Mucosa of gallbladder (tissue), 1 donor: ENCODE measurements at places on chromosomes 12 and 14.
A peak's percentile ranks its signal among the peaks of the same experiment; 100 is the strongest.

DNA sequence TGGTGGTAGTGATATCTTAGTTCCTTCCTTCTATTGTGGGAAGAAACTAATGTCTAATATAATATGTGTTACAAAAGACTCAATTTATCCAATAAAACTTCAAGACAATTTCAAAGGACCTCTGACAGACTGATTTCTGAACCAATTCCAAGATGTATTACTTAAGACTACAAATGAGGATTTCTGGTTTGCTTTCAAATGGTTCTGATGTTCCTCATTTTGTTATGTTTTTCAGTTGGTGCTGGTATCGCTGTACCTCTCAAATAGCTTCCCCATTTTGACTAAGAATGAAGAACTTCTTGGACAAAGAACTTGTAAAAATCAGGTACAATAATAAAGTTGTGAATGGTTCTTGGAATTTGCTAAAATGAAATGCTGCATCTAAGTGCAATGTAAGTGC lies 19.4 kb upstream of the MBIP start:
- DNase-seq: no peak

DNA sequence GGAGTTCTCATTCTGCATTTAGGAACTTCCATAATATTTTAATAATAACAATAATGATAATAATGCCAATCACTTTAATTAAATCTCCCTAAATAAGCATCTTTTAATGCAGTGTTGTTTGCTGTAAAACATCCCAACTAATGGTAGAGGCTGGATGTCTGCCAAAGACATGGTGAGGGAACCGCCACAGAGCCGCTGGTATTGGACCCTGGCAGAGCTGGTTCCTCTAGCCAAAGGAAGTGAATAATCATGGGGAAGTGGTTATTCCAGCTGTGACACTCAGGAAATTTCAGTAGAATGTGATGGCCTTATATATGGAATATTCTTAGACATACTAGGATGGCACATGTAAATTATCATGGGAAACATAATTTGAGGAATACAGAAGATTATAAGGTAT lies 483.3 kb downstream of the ZFP36L1 start:
- DNase-seq: peak; percentile 16

DNA sequence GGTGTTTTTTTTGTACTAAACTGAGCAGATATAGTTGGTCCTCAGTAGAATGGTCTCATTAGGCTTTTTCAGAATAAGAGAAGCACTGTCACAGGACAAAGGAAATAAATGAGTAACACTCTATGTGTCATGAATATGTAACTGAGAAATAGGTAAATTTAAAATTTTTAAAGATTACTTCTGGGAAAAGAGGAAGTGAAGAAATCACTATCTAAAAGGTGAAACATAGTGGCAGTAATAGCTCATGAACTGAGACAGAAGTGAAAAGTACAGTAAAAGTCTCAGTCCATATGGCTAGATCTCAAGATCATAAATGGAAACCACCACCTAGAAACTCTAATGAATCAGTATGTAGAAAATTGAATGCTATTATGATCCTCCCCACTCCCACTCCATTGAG lies 89.3 kb upstream of the TTC7B start:
- no peak for DNase-seq

- DNase-seq: no peak
These were observed 185.1 kb downstream of the AKAP6 start for GRCh38 chr14:32514236-32514635.

- DNase-seq: no peak
These were observed 796 bp upstream of the POP5 start for GRCh38 chr12:120581998-120582397.

- no peak for DNase-seq
These were observed 145.1 kb downstream of the ACSS3 start for GRCh38 chr12:81222846-81223592.
